ENCODE measurements at places on chromosomes 12 and 14.

DNA sequence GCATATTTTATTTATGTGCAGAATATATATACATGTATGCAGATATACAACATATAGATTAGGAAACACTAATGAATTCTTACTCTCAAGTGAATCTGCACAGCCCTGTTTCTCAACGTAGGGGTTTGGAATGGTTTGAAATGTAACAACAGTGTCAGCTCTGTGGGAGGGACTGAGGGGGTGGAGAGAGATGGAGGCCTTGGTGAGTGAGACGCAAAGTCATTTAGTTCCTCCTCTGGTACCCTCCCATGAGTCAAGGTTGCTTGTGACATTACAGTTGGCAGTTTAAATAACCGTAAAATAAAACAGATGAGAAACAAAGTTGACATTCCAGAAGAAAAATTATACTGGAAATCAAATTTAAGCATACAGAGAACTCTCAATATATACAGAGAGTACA, 313.0 kb upstream of the PRKD1 start:
- DNase-seq, result no peak

DNA sequence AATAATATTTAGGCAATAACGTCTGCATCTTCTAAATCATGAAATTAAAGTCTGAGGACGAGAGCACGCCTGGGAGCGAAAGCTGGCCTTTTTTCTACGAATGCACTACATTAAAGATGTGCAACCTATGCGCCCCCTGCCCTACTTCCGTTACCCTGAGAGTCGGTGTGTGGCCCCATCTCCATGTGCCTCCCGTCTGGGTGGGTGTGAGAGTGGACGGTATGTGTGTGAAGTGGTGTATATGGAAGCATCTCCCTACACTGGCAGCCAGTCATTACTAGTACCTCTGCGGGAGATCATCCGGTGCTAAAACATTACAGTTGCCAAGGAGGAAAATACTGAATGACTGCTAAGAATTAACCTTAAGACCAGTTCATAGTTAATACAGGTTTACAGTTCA, 19.3 kb downstream of the CKB start:
- no peak for DNase-seq

- no peak for DNase-seq
Observed at GRCh38 chr12:13175499-13175898, 21.0 kb upstream of the EMP1 start.

GRCh38 chr14:76938092-76938500, 90.4 kb downstream of the IRF2BPL start:
- DNase-seq, result no peak

Measured in right renal pelvis (tissue), 4 donors.